ENCODE measurements at places on chromosomes 3 and 15.

GRCh38 chr3:162699291-162699690, 1202.7 kb downstream of the OTOL1 start:
- DNase-seq: no peak

DNA sequence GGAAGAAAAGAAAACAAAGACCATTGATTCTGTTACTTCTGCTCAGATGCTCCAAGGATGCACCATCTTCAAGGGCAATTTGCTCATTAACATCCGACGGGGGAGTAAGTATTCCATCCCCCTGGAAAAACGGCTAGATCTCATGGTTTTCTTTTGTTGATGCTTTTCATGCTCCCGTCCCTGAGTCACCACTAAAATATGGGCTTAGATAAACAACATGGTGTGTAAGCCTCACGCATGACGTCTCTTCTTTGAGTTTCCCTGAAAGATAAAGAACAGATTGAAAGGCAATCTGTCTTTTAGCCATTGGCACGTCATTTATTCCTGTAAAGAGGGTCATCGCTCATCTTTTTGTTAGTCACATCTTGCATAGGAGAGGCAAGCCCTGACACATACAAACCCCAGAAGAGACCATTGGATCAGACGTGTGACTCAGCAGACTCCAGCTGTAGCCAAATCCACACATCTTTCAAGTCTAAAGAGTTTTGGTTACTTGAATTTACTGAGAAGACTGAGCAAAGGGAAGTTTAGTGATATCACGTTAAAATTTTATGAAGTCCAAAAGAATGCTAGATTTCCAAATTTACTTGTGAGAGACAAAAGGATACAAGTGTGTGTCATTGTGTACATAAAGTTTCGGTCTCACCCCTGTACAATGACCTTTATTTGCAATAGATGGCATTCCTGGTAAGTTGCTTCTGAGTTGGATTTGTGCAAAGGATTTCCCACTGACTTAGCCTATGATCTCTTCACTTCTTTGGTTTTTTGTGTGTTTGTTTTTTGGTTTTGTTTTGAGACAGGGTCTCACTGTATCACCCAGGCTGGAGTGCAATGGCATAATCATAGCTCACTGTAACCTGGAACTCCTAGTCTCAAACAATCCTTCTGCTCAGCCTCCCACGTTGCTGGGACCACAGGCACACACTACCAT, 110.5 kb downstream of the PGPEP1L start:
- DNase-seq: no peak

- DNase-seq: no peak
Observed at GRCh38 chr3:34837848-34838741, 801.2 kb upstream of the ARPP21 start.

GRCh38 chr3:43176666-43177065, 70.8 kb upstream of the POMGNT2 start:
- DNase-seq: peak; percentile 21

DNA sequence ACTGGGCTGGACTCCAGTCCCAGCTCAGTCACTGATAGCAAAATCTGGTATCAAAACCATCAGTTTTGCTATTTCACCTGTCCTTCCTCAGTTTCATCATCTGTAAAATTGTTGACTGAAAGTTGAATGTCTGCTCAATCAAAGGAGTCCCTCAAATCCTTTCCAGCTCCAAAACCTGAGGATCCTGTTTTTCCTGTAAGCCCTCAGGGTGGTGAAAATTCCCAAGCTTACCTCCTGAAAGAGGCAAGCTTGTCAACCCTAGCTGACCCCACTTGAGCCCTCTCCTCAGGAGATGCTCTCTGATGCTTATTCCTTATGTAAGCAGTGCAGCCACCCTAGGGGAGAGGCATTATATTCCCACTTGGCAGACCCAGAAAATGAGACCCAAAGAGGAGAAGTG, 82.6 kb downstream of the HMG20A start:
- DNase-seq: no peak

- DNase-seq: peak; percentile 50
Observed at GRCh38 chr3:195806211-195806915, 5.4 kb downstream of the MUC4 start.

DNA sequence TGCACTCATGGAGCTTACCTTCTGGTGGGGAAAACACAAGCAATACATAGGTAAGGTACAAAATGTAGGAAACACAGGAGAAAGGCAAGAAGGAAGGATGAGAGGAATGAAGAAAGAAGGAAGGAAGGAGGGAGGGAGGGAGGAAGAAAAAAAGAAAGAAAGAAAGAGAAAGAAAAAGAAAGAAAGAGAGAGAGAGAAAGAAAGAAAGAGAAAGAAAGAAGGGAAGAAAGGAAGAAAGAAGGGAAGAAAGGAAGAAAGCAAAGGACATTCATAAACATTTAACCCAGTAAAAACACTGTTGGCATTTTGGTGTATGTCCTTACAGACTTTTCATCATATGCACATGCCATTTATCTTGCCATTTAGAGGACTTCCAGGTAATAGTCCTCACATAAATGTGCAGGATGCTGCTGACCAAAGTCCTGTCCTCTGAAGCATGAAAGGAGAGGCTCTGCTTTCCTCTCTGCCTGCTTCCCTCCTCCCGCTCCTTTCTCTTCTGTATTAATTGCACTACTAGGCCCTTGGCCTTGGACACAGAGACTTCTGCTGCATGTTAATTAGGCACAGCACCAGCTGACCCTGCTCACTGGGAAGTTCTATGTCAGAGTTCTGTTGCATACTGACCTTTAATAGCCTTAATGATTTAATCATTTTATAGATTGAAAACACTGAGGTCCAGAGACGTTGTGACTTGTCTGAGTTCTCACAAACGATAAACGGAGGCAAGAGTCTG, 29.7 kb upstream of the NDUFB4 start:
- no peak for DNase-seq

GRCh38 chr3:39134305-39134704, 19.1 kb downstream of the CSRNP1 start:
- DNase-seq: no peak

DNA sequence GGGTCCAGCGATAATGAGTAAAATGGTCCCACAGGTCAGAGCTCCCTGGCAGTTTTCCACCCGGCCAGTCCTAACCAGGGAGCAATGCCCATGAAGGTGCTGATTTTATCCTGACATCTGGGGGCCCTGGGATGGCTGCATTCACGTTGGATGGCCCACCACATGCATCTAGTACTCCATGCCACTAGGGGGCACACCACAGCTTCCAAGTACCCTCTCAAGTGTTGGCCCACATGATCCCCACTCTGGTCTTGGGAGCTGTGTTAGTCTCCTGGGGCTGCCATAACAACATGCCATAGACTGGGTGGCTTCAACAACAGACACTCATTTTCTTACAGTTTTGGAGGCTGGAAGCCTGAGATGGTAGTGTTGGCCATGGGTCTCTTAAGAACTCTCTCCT, 225.5 kb downstream of the SLCO3A1 start:
- DNase-seq: peak; percentile 35

DNA sequence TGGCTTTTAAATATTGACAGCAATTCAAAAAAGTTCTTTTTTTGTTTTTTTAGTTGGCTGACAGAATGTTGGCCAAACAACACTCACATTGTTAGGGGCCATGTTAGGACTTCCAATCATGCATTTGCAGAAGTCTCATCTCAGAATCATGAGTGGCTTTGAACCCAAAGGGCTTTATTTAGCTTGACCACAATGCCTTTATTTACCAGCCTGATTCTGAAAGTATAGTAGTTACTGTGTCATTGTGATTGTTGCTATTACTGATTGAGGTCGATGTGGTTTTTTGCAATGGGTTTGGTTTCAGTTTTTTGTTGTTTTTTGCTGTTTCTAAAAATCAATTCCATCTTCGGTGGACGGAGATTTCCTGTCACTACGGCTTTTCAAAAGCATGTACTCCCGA, 7.2 kb downstream of the GLDN start:
- DNase-seq: no peak

DNA sequence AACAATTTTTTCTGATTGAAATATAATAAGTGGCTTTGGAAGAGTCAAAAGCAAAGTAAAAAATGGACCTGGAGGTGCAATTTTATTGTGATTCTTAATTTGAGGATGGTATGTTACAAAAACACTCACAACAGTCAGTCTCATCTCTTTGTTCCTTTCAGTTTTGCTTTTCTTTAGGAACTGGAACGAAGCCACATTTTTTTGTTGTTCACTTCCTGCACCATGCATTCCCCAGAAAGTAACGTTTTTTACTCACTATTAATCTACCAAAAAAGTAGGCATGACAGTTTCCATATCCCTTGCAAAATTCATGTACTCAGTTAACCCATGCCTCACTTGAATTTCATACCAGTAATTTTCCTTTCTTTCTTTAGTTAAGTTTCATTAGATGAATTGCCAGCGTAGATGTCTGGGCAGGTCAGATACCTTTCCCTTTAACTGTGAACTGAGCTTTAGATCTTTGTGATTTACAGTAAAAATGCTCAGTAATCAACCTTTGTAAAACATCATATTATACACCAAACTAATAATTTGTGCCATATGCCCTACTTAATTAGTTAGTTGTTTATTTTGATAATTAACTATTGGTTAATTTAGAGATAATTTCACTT, 384.3 kb downstream of the ROBO1 start:
- DNase-seq: no peak

- no peak for DNase-seq
Observed at GRCh38 chr3:185488465-185488864, 10.4 kb downstream of the TMEM41A start.

DNA sequence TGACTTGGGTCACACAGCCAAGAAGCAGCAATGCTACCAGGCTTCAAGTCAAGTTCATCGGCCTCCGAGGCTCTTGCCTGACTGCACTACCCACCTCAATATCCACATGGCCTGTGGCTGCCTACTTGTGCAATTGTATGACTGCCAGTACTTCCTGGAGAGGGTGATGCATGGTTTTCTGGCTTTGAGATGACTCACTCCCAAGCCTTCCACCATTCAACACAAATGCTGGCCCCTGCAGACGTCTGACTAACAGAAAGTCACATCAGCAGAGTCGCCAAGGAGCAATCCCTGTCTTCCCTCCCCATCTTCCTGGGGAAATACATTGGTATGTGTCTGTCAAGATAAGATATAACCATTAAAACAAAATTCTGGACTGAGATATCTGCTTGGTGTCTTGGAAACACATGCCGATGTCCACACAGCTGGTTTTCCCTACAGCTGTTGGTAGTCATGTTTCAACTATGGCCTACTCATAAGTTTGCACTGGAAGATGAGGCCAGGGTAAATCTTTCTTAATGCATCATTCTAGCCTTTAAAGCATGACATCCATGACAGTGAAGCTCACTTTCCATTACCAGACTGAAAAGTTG, 79.6 kb upstream of the SPATA12 start:
- DNase-seq: peak; percentile 71

Measured in KBM-7 (cell line).